ENCODE measurements at places on chromosomes 5 and 9.

GRCh38 chr9:75812141-75812540 lies 78.3 kb upstream of the PCSK5 start:
- no peak for DNase-seq

- no peak for DNase-seq
Observed at GRCh38 chr9:122020398-122020797, 72.7 kb downstream of the TTLL11 start.

DNA sequence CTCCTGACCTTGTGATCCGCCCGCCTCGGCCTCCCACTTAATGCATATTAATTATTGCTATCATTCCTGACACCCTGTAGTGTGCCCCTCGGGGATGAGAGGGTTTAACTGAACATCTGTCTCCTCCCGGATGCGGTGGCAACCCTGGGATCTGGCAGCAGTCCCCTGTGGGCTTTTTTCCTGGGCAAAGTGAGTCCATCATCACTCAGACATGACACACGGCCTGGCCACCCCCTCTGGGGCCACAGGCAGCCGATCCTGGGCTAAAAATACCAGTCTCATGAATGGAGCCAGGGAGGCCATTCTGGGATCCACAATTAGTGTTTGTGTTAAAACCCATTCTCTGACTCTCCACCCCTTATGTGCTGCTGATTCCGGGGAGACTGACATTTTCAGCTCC lies 161.2 kb downstream of the RGS3 start:
- DNase-seq, result no peak

DNA sequence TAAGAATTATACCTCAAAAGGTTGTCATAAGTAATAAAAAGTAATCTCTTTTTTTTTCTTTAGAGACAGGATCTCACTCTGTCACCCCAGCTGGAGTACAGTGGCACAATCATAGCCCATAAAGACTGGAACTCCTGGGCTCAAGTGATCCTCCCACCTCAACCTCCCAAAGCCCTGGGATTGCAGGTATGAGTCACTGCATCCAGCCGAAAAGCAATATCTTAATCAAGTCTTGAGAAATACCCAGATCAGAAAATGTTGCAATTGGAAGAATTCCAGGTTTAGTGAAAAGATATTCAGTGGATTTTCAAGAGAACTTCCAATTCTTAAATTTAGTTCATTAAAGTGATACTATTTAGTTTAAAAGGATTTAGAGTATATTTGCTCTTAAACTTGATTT lies 40.9 kb upstream of the IDNK start:
- no peak for DNase-seq

DNA sequence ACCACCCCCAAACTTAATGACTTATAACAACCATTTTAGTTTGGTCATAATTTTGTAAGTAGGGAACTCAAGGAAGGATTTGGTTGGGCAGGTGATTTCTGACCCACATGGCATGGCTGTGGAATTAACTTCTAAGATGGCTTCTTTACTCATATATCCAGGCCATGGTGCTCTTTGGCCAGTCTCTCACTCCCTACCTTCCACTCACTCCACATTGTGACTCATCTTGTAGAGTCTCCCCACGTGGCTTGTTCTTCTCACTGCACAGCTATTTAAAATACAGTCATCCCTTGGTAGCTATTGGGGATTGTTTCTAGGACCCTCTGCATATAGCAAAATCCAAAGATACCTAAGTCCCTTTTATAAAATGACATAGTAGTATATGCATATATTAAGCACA lies 76.6 kb upstream of the MAST4 start:
- DNase-seq, result no peak
